ENCODE measurements at places on chromosomes 1 and 21.

DNA sequence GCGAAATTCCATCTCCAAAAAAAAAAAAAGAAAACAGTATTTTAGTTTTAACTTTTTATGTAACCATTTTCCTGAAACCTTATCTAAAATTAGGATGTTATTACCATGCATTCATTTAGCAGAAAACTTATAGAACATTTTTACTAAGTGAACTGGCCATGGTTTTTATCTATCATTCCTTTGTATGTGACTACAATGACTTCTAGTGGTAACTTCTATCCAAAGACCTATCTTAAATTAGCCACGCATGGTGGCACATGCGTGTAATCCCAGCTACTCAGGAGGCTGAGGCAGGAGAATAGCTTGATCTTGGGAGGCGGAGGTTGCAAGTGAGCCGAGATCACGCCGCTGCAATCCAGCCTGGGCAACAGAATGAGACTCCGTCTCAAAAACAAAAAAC lies 11.4 kb downstream of the GGPS1 start:
- DNase-seq = no peak

DNA sequence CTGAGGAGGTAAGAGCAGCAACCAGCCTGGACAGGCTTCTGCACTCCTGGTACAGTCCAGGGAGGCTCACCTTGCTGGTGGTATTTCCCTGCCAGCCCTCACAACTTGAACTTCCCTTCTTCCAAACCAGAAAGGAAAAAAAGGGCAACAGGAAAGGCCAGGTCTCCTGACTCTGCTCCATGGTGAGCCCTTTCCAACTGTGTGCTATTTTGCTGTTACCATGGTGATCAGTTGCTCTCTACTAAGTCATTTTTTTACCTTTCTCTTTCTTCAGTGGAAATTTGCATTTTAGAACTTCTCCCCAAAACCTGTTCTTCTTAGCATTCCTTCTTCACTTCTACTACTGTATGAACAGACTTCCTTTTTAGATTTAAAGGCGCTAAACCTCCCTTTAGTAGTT lies 164.3 kb downstream of the GRIK1 start:
- DNase-seq = no peak

DNA sequence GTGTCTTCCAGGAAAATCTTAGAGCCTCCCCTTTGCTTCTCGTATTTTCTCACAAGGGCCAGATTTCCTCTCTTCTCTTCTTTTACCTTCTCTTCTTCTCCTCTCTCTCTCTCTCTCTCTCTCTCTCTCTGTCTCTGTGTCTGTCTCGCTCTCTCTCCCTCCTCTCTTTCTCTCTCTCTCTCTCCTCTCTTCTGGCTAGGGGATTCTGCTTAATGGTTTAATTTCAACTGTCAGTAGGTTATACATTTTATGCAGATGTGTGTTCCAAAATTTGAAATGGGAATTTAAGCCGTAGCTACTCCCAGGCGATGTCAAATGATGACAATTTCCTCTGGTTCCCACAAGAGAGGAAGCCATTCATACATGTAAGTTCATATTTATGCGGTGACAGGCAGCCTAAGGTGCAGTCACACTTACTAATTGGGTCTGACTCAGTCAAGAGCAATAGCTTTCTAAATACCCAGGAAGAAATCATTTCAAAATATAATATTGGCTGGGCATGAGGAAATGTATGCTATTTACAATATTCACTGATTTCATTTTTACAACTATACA lies 1.4 kb downstream of the DSCAM start:
- DNase-seq = no peak

- peak; percentile 48 for DNase-seq
Measured at GRCh38 chr21:26715878-26716506, 129.2 kb downstream of the ADAMTS1 start.

- DNase-seq = no peak
Measured at GRCh38 chr1:172308577-172308976, 111.9 kb upstream of the C1orf105 start.

DNA sequence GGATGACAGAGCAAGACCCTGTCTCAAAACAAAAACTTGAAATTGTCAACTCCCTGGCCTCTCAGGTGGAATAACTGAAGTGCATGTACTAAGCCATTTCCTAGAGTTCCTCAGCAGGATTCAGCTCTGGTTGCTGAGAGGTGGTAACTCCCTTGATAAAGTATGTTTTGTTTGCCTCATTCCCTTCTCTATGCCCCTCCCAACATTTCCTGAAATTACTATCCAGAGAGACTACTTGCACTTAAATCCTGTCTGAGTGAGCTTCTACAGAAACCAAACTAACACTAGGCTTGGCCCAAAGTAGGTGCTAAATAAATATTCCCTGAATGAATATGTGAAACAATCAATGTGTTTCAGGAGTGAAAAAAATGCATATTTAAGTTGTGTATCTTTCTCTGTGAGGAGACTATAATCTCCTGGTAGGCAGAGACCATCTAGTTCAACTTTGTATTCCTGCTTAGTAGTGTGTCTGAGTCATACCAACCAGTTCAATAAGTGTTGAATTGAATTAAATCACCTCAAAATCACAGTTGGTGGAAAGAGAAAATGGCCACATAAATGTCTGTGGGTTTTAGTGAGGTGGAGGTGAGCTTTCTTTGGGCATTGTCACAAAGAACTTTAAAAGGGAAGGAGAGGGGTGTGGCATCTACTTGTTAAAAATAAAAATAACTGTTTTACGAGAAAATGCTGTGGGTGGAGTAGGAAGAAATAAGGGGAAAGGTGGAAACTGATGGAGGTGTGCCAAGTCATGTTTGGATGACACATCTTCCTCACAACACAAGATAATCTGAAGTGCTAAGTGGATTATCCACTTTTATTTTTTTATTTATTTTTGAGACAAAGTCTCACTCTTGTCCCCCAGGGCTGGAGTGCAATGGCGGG lies 12.6 kb downstream of the RIMKLA start:
- DNase-seq = no peak

- DNase-seq = peak; percentile 47
Measured at GRCh38 chr1:1420654-1421141, 378 bp downstream of the ANKRD65 start.

- no peak for DNase-seq
Measured at GRCh38 chr21:36738489-36739126, 39.7 kb downstream of the SIM2 start.

DNA sequence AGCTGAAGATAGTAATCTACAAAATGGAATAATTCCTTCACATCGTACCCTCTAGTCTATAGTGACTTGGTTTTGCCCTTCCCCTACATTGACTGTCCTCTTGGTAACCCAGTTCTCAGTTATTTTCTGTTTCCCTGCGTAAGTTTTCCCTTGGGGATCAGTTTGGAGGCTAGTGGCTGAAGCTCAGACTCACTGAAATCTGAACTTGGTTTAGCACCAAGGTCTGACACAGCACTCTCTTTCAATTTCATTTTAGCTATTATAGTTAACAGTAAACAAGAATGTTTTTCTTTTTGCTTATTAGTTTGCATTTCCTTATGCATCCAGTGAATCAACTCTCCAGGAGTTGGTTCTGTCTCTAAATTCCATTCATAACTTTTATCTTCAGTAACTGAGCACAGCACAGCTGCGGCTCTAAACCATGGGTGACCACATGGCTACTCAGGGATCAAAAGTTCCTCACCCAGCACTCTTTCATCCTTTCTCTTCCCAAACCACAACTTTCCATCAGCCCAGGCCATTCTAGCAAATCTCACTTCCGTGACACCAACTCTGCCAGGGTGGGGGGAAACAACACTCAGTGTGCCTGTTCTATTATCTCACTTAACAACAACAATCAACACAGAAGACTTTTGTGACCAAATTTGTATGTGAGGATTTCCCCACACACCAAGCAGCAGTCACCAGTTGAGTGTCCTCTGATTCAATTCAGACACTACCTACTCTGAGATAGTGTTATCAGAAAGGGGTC lies 17.6 kb upstream of the IFI6 start:
- no peak for DNase-seq

DNA sequence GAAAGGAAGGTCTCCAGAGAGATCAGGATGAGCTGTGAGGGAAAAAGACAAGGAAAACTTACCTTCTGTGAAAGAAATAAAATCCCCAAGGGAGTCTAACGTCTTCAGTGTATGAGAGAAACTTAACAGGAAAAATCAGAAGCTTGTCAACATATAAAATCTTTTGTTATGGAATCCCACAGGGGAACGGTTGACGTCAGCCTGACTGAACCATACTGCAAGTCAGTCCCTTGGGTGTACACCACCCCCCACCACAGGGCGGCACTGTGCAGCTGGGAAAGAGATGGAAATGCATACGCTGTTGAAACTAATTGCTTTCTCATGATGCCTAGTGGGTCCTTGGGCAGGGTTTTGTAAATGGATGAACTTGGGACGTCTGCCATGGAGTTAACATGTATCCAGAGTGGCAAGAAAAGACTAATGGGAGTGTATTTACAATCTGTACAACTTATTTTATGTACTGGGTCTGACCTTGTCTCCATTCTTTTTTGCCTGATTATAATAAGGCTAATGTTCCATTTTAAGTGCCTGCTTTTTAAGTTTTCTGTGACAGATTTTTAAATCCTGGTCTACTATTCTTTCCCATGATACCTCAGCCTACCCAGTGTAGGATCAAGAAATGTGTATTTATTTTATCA lies 22.7 kb downstream of the UTP25 start:
- peak; percentile 74 for DNase-seq

- DNase-seq = peak; percentile 27
Measured at GRCh38 chr1:82901118-82901517, 1097.8 kb downstream of the TTLL7 start.

DNA sequence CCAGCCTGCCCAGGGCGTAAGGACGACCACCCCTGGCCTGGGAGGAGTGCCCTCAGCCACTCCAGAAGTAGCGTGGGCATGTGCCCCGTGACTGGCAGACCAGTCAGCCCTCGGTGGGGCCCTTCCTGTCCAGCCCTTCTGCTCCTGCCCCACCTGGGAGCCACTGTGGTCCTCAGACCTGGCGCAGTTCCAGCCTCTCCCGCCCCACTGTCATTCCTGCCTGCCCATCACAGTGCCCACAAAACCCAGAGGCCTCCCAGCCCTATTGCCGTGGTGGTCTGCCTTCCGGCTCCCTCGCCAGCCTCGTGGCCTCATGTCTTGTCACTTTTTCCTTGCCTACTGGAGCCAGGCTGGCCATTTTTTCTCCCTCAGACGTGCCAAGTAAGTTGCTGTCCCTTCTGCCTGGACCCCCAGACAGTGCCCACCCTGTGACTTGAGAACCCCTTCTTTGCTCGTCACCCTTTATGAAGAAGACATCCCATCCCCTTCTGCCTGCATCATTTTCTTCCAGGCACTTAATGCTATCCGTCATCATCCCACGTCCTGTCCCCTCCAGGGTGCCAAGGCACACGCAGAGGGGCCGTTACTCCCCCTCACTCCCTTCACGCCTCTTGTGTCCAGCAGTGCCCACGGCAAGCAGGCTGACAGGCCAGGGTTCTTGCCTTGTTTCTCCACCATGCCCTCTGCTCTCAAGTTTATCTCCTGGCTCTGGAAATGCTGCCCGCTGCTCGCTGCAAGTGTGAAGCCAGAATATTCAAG lies 122.6 kb downstream of the CAMTA1 start:
- DNase-seq = no peak

- no peak for DNase-seq
Measured at GRCh38 chr1:85224734-85225623, 24.2 kb upstream of the SYDE2 start.

- no peak for DNase-seq
Measured at GRCh38 chr1:236002025-236002390, 62.9 kb downstream of the NID1 start.

GRCh38 chr1:31792116-31792515 lies 23.7 kb downstream of the SPOCD1 start:
- DNase-seq = no peak

DNA sequence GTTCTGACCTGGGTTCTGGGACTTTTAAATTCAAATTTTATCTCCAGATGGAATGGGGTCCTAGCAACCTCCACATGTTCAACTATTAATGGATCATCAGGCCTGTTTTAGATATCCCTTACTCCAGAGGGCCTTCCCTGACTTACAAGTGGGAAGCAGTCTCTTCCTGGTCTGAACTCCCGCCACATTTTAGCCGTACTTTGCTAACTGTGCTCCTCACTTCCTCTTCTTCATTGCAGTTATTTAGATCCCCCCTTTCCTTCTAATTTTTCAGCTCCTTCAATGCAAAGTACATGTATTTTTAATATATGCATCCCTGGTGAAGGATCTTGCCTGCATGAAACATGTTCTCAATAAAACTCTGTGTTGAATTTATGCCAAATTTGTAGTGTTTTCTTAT lies 3.7 kb downstream of the CD1A start:
- DNase-seq = no peak

DNA sequence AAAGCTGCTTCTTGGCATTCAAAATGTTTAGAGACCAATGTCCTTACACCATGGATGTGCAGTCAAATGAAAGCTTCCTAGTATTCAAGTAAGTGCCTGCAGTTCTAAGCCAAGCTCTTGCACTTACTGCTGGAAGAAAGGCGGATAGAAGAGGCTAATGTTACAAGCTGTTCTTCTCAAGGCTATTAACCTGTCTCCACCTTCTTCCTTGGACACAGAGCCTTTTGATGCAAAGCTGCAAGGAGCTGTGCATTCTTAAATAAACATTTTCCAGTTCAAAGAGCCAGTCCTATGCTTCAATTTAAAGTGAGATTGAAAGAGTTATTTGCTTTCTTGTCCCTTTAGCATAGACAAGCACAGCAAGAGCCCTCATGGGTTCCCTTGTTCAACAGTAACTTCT lies 167.9 kb upstream of the RUNX1 start:
- no peak for DNase-seq

DNA sequence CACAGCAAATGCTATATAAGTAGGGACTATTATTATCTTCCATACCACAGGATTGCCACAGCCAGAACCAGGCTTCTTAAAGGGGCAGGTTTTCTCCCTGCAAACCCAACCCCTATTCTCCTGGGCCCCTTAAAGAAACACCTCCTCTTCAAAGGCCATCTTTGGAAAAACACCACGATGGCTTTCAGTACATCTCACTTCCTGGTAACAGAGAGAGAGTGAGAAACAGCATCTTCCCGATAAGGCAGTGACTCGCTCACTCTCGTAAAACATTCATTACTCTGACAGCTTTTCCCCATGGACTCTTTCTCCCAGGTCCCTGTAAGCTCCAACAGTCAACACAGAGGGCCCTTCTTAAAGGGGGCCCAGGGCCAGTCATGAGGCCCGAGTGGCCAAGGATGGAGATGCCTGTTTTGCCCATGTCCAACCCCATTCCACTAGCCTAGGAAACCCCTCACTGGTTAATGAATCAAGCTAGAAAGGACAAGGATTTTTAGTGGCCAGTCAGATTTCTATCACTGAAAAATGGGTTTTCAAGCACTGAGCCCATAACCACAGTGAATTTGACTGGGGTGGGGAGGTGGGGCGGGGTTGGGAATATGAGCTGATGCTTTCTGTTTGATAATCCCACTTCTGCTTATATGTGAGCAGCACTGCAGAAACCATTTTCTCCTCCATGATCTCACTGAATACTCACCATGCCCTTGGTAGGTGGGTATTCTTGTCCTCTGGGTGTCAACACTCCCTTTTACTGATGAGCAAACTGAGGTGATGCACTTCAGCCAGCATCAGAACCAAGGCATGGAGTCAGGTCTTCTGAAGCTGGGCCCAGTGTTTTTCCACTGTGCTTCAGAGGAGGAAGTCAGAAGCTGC lies 3.6 kb upstream of the NAV1 start:
- no peak for DNase-seq

DNA sequence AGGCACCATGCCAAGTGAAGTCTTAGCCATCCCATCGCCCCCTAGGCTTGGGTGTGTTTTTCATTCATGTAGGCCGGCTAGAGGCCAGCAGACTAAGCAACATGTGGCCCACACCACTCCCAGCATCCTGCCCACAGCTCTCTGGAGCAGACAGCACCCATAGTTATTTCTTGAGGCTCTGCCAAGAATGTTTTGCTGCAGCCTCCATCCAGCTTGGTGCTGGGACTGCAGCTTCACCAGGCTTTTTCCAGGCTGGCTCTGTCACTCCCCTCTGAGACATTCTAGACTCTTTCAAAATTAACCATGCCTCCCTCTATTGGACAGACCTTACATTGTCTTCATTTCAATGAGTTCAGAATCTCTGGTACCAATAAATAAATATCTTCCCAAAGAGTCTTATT lies 104.2 kb downstream of the DUSP10 start:
- no peak for DNase-seq
